Stimulated activated CD8-positive, alpha-beta memory T cell treated with anti-CD3 and anti-CD28 coated beads, Interleukin-4, amount 100 ng/mL, for 24 hours (primary cell): ENCODE measurements at places on chromosomes 3 and 15.

GRCh38 chr3:183448369-183449128, 20.1 kb upstream of the MCF2L2 start:
- no peak for DNase-seq

- DNase-seq, result no peak
These were observed 73.1 kb upstream of the BHLHE40 start for GRCh38 chr3:4906107-4906621.

DNA sequence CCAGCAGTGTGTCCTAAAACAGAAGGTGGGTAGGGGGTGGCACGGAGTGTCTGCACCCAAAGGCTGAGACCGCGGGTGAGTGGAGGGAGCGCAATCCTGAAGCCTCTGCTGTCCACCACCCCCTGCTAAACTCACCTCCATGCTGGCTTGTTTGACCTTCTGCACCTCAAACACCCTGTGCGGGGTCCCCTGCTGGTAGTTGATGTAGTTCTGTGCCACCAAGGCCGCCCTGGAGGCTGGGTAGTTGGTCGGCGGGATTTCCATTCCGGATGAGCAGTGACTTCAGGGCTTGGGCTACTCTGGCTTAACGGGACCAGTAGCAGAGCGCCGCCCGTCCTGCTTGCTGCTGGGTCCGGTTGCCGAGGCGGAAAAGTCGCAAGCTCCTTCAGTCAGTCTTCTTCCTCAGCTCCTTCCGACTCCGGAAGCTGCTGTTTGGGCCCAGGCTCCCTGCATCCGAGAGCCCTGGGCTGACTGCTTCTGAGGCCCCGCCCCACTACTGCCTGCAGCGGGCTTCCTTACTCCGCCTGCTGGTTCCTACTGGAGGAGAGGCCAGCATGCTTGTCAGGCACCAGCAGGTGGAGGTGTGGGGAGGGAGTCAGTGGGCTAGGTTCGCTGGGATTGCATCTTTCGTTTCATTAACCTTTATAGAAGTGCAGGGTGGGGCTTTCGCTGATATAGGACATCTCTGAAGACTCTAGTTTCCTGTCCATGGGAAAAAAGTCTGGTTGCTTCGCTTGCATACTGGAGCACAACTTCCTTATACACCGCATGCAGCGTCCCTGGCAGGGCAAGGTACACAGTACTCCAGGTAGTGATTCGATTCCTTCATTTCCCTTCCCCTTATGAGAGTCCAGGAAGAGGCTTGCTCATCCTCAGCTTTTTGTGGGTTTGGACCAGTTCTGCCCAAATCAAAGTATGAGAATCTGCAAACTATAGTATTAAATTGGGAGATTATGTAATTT, at the start of gene LXN:
Gene LXN (minus strand): TSS at position 434 of the 962 bp plus-strand sequence. CDS start 170 bp downstream, at position 264.
- DNase-seq, result peak; percentile 62

GRCh38 chr15:36183201-36183600, 396.2 kb upstream of the CDIN1 start:
- DNase-seq, result no peak

DNA sequence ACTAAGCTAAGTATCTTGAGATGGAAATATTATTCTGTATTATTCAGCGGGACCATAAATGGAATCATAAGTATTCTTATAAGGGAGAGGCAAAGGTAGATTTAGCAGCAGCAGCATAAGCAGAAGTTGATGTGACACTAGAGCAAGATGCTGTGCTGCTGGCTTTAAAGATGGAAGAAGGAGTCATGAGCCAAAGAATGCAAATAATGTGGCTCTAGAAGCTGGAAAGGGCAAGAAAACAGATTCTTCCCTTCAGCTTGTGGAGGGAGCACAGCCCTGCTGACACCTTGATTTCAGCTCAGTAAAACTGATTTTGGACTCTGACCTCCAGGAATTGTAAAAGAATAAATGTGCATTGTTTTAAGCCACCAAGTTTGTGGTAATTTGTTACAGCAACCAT, 144.2 kb upstream of the ANKRD28 start:
- no peak for DNase-seq

DNA sequence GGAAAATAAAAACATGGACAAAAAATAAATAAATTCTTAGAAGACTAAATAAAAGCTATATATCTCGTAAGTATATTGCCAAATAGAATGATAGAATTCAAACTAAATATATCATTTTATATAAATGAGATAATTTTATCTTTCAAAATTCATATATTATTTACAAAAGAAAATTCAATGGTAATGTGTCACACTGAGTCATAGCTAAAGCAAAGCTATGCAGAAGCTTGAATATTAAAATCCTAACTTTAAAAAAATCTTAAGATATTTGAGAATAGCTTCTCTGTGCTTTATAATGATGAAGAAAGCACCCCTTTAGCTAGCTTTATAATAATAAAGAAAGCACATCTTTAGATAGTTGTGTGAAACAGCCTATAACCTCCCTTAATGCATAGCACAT, 1010.8 kb downstream of the OTOL1 start:
- no peak for DNase-seq

DNA sequence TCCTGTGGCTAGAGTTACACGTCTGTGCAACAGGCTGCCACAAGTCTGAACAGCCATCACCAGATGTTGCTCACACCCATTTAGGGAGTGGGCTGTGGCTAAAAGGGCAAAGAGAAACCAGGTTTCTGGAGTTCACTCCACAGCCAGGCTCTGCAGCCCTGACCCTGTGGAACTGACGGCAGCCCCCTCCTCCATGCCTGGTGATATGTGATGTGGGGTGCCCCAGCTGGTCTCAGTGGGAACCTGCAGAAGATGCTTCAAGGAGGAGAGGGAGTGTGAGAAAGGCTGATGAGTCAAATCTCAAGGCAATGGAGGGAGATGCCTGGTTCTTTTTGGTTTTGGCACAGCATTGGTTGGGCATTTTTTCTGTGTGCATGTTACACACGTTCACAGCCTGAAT, 130.6 kb downstream of the TPRA1 start:
- no peak for DNase-seq

- no peak for DNase-seq
These were observed 7.3 kb downstream of the PAQR5 start for GRCh38 chr15:69305933-69306568.

- DNase-seq, result no peak
These were observed 59.6 kb downstream of the ZBTB20 start for GRCh38 chr3:115087512-115087911.

DNA sequence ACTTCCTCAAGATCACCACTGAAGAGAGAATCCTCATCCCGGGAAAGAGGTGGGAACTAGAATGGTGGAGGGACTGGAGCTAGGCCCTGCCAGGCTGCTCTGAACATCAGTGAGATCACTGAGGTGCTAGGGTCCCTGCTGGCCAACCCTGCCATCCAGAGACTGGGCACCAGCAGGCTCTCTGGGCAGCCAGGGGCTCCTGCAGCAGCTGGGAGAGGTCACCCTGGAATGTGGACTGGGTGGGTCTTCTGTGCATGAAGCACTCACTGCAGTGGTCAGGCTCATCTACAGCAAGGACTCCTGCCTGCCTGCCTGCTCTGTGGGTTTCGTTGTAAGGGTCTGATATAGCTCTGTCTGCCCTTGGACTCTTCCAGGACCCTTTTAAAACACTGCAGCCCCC, 24.9 kb downstream of the ALS2CL start:
- no peak for DNase-seq

DNA sequence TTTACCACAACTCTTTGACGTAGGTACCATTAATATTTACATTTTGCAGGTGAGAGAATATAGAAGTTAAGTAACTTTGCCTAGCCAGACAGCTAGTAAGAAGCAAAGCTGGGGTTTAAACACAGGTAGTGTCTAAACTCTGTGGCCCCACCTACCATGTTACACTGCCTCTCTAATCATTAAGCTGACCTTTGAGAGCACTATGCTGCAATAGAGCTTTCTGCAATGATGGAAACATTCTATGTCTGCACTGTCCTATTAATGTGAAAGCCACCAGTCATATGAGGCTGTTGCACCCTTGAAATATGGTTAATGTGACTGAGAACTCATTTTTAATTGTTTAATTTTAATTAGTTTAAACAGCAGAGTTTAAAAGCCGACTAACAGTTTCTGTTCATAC, 6.3 kb upstream of the RARB start:
- no peak for DNase-seq

GRCh38 chr3:6781092-6781491, 79.8 kb upstream of the GRM7 start:
- DNase-seq, result no peak

GRCh38 chr3:171204942-171205341, 178.4 kb upstream of the SLC2A2 start:
- no peak for DNase-seq
